ENCODE measurements at places on chromosomes 2 and 18.

GRCh38 chr2:111216811-111217652, 96.3 kb downstream of the BCL2L11 start:
- DNase-seq, result no peak

- no peak for DNase-seq
Measured at GRCh38 chr2:33241581-33241980, 234.9 kb upstream of the RASGRP3 start.

GRCh38 chr2:105867587-105867986, 122.9 kb downstream of the NCK2 start:
- DNase-seq, result no peak

GRCh38 chr2:174623690-174624089, 26.1 kb upstream of the WIPF1 start:
- no peak for DNase-seq

DNA sequence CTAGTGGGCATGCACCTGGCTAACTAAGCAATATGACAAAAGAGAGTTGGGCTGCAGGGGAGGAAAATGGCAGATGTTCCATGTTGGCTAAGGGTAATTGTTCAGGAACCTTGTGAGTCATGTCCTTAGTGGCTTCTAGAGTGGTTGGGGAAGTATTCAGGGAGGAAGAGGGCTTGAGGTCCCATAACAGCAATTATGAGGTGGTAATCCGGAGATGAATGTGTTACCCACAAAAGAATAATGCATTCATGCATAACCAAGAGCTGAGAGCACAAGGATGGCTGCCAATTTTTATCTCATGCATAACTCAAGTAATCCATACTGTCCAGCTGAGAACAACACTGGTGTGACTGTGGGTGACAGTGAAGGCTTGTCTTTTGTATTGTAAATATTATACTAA, 42.9 kb downstream of the TMEFF2 start:
- DNase-seq, result no peak

- no peak for DNase-seq
Measured at GRCh38 chr18:78993014-78993926, 13.7 kb downstream of the SALL3 start.

DNA sequence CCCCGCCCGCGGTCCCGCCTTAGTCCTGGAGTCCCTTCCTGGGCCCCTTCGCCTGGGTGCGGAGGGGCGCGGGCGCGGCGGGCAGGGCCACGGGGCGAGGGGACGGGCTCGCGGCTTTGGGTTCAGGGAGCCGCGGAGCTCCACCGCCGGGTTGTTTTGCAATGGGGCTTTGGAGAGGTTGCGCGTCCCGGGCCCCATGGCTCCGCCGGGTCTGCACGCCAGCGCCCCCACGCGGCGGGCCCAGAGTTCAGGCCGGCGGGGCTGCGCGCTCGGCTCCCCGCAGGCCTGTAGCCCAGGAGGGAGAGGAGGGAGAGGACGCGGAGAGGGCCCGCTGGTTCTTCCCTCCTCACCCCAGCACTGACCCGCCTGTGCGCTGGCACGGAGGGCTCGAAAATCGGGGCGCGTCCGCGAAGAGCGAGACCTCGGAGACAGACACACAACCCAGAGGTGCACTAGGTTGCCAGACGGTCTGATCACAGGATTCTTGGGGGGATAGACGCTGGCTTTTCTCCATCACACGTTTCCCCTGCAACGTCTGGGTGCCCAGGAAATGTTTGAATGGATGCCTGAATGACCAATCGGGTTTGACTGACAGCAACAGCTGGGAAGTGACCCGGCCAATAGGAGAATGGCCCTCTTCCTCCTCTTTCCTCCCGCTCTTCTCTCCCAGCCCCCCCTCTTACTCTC, 4.9 kb upstream of the SIX2 start:
- no peak for DNase-seq

DNA sequence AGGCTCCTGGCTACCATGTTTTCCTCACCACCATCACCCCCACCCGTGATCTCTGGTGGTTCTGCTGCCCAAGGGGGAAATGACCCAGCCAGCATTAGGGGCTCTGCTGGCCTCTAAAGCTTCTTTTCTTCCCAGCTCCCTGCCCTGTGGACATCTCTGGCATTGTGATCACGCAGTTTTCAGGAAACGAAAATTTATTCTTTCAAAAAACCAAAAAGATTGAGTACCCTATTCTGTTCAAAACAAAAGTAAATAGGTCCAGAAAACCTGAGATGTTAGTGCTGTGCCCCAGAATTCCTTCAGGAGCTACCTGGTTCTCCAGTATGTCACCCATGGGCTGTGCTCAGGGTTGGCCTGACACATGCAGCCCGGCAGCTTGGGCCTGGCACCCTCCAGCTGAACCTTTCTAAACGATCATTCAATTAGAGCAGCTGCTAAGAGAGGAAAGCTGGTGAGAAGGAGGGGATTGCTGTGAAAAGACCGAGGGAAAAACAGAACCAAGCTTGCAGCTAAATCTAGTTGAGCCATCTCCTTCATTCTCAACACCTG, 157.5 kb downstream of the MGAT5 start:
- no peak for DNase-seq

DNA sequence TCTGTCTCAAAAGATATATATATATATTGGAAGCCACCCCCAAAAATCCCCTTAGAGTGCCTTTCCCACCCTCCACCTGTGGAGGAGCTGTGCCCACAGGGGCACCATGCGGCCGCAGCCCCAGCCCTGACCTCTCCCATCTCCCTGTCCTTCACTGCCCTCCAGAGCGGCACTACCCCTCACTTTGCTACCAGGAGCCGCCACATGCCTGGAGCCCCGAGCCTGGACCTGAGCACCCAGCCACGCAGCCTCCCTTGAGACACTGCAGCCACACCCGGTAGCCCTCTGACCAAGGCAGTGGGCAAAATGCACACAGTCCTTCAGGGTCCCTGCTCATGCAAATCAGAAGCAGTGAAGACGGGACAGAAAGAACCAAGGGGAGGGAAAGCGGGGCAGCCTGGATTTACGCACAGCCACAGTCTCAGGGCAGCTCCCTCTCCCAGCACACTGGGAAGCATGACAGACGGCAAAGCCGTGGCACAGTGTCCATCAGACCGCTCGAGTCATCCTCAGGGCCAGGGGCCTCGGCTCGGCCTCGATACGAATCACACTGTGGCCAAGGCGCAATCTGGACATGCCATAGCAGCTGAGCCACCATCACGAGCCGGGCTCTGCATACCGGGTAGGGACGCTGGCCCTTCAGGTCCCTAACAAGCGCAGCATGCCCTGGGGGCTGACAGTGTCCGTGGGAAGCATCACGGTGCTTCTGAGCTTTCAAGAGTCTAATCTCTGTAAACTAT, 10.1 kb downstream of the HDAC4 start:
- no peak for DNase-seq

DNA sequence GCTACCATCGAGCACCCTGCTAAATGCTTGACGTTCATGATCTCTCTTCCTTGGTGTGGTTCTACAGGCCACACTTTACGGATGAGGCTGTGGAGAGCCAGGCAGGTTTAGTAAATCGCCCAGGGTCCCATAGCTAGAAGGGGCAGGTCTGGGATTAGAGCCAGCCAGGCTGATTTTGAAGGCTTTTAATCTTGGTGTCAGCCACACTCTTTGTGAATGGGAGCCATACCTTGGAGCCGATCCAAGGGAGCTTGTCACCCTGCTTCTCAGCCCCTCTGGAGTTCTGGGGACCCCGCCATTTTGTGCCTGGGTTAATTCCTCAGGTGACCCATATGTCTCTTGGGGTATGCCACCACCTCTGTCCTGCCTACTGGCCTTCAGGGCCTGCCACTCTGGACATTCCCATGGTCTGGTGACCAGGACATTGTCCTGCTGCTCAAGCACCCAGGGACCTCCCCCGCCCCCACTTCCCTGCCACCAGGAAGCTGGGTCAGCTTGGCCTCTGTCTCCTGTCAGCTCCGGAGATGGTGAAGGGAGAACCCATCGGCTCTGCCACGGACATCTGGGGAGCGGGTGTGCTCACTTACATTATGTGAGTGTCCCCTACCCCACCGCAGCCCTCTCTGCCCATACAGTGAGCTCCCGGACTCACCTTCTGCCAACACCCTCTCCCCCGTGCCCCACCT, 7.3 kb upstream of the GMPPA start:
- DNase-seq, result no peak

- DNase-seq, result no peak
Measured at GRCh38 chr2:233829193-233830110, 24.9 kb downstream of the HJURP start.
